ENCODE measurements at places on chromosomes 16 and 17.

- DNase-seq: no peak
Observed at GRCh38 chr17:82592767-82593589, 55.3 kb downstream of the WDR45B start.

- no peak for DNase-seq
Observed at GRCh38 chr16:4090351-4090851, 25.8 kb downstream of the ADCY9 start.

- no peak for DNase-seq
Observed at GRCh38 chr17:72264682-72265405, 144.0 kb downstream of the SOX9 start.

DNA sequence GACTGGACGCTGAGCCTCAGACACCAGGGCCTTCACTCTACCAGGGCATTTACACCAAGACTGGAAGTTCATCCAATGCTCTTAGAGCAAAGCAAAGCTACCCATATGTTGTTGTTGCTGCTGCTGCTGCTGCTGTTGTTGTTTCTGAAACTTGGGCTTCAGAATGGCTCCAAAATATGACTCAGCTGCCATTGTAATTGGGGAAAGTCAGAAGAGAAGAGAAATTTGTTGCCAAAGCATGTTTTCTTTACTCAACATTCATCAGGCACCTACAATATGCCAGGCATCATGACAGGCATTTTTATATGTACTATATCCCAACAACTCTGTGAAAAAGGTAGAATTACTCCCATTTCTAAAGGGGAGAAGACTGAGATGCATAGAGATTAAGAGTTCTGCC lies 11.9 kb downstream of the KRT32 start:
- DNase-seq: no peak

- DNase-seq: no peak
Observed at GRCh38 chr17:76153640-76154039, 12.6 kb upstream of the FOXJ1 start.

DNA sequence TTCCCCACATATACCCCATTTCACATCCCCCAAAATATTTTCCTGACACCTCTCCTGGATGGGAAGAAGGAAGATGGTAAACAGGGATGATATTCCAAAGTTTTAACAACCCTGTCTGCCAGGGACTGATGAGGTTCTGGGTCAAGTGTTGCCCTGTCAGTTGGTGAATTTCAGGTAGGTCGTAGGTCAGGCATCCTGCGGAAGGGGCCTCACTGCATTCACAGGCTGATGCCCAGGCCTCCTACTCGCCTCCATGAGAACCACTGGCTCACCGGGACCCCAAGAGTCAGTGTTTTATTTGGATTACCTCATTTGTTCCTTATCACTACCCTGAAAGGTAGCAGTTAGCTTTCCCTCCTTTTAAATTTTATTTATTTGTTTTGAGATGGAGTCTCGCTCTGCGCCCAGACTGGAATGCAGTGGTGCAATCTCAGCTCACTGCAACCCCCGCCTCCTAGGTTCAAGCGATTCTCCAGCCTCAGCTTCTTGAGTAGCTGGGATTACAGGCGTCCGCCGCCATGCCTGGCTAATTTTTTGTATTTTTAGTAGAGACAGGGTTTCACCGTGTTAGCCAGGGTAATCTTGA lies 10.5 kb downstream of the ZBTB4 start:
- no peak for DNase-seq

- DNase-seq: no peak
Observed at GRCh38 chr16:4002121-4002520, 114.1 kb downstream of the ADCY9 start.

GRCh38 chr16:77581706-77582105 lies 140.6 kb upstream of the NUDT7 start:
- no peak for DNase-seq

DNA sequence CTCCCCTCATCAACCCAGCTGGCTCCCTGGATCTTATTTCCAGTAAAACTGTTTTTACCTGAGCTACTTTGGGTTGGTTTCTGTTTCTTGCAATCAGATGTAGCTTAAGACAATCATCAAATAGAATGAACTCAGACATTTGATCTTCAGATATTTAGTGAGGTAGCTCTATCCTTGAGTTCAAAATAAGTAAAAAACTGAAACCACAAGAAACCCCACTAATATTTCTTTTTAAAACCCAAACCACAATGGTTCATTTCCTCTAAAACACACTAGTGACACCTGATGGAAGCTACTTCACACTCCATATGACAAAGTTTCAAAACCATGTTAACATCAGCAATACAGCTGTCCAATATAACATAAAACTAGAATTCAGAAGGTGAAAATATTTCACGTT lies 37.8 kb downstream of the CACNG1 start:
- no peak for DNase-seq

DNA sequence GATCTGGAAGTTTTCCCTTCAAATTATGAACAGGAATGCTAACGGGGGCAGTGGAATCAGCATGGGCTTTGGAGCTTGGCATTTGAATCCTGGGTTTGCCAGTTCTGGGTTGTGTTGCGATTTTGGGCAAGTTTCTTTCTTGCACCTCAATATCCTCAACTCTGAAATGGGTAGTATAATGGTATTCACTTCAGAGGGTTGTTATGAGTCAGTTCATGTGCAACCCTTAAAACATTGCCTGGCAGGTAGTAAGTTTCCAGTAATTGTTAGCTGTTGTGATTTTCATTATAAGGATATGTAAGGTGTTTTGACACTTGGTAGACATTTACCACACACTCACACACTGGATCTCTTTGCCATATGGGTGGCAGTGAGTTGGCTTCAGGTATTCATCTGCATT lies 33.4 kb downstream of the SNX29 start:
- DNase-seq: no peak

DNA sequence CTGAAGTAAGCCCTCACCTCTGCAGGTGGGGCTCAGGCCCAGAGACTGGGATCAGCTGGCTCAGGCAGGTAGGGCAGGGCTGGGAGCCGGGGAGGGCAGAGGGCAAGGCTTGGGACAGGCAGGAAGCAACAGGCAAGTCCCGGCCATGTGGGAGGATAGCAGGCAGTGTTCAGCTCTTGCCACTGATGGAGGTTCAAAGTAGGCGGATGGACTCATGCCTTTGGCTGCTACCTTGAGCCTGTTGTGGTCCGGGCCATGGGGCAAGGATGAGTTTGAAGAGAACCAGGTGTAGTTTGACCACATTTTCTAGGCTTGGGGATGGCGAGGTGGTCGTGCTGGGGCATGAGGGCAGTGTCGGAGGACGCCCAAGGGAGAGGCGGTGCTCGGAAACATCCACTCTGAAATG lies 2.7 kb downstream of the PRCD start:
- no peak for DNase-seq

DNA sequence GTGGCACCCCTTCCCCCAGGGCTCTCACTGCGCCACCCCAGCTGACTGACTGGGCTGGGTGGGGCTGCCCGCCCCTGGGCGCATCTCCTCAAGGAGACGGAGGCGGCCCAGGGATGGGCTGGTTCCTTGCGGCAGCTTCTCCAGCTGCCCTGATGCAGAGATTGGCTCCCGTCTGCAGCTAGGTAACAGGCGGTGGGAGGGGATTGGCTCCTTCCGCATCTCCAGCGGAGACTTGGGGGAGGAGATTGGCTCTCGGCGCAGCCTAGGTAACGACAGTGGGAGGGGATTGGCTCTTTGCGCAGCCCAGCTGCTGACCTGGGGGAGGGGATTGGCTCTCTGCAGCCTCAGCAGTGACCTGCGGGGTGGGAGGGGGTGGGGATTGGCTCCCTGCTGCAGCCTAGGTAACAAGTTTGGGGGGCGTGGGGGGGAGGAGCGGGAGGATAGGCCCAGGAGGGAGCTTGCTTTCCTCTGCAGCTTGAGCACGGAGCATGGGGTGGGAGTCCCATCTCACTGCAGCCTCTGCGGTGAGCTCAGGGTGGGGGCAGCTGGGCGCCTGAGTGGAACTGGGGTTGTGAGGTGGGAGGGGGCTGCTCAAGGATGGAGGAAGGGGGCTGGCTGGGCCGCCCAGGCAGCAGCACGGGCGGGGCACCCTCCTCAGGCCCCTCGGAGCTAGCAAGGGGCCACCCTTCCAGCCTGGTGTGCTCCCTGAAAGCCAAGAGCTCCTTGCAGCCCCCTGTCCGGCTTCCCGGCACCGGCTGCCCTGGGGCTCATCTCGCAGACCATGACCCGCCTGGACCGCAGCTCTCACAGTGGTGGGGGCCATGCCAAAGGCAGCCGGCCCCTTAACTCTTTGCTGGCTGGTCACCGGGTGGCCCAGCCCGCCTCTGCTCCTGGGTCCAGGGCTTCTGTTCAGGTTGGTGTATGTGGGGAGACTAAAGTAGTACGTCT lies 6.4 kb downstream of the NFE2L1 start:
- no peak for DNase-seq

- no peak for DNase-seq
Observed at GRCh38 chr17:78396441-78397337, 18.2 kb downstream of the PGS1 start.

DNA sequence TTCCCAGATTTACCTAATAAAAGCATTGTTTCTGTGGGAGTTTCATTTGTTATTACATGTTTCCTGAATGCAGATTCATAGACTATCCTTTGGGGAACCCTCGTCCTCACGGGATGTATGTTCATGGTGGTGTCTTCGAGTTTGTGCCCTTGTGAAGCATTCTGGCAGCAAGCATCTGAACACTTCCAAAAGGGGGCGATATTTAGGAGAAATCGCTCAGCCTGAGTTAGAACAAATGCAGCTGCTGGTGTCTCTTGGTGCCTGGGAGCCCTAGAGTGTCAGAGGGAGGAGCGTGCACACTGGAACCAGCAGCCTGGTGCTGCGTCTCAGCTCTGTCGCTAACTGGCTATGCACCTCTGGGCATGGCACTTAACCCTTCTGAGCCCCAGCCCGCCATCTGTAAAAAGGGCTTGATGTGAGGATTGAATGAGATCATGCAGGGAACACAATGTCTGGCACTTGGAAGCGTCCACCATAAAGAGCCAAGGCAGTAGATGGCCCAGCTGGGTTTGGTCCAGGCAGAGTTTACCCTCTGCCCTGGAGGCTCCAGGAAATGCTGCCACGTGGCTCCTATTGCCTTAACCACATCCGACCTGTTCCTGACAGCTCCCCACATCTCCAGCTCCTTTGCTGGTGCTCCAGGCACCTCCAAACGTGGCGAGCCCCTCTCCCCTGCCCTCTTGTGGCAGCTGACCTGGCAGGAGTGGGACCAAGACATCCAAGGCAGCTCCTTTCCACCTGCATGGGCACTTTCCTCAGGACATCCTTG lies 25.0 kb upstream of the C16orf78 start:
- no peak for DNase-seq

GRCh38 chr17:11598274-11599221 lies at the start of gene DNAH9:
Gene DNAH9 (plus strand): TSS chr17:11598470. CDS start chr17:11598499, 29 bp downstream.
- DNase-seq: peak; percentile 61

DNA sequence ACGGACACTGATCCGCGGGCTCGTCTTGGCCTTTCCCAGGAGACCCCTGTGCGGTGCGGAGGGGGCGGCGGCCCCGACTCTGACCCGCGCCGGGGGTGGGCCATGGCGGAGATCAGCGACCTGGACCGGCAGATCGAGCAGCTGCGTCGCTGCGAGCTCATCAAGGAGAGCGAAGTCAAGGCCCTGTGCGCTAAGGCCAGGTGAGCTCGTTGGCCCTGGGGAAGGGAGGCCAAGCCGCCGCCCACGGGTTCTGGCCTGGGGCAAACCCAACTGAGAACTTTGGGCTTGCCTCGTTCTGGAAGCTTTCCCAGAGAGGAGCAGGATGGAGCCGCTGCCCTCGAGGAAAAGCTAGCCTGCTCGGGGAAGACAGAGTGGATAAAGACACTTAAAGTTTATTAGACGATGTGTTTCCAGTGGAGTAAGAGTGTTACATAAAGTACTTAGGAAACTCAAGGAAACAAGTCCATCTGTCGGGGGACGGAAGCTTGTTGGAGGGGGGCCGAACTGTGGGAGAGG lies 540 bp downstream of the PPP4C start:
- no peak for DNase-seq

GRCh38 chr16:66194866-66195265 lies 171.6 kb upstream of the CDH5 start:
- DNase-seq: no peak

- DNase-seq: no peak
Observed at GRCh38 chr16:23682181-23682580, 3.5 kb downstream of the PLK1 start.

GRCh38 chr16:11670171-11671131 lies 2.2 kb downstream of the SNN start:
- DNase-seq: no peak

DNA sequence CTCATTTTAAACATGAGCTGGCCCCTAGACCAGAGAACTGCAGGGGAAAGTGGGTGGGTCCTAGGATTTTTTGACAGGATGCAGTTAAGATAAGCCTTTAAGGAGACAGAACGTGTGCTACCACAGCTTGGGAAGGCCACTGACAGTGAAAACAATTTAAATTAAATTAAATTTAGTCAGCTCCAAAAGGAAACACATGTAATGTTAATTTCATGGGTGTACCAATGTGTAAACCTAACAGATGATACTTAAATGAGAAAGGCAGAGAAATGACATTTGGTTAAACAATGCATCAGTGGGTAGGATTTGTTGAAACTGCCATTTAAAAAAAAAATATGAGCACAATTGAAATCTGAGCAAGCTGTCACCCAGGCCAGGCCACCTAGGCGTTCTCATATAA lies 250.8 kb downstream of the XYLT1 start:
- DNase-seq: no peak

DNA sequence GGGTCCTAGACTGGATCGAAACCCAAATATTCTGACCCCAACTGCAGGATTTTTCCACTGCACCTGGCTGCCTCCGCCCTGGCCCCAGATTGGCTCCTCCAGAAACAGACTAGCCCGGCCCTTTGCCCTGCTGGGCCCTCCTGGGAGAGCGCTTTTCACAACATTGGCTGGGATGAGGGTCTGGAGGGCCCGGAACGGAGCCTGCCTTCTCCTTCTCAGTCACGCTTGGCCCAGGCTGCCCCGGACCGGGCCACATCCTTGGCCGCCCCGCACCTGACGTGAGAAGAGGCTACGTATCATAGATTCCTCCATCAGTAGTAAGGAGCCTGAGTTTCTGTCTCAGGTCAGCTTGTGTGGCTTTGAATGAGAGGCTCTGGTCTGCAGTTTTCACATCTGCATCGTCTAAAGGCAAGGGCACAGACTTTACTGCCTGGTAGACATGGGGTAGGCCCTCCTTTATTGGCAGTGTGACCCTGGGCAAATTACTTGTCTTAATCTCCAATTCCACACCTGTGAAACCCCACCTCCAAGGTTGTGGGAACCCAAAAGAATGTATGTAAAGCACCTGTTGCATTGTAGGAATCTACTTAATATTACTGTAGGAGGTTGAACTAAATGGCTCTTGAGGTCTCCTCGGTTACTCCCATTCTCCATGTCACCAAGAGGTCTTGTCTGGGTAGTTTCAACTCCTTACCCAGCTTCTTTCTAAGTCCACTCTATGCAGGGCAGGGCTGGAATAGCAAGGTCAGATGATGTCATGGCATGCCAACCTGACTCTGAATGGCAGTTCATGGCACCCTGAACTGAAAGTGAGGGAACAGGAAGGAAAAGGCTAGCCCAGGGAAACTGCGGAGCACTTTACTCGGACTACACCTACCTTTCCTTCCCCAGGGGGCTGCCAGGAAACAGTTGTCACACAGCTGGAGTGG lies 661 bp downstream of the LRRC3C start:
- peak; percentile 24 for DNase-seq

- DNase-seq: no peak
Observed at GRCh38 chr16:53792161-53792951, 88.4 kb downstream of the FTO start.

GRCh38 chr16:66459878-66460277 lies 32.8 kb downstream of the BEAN1 start:
- no peak for DNase-seq

All from LoVo (cell line).